ENCODE measurements at places on chromosomes 12 and 14.

- DNase-seq = no peak
Measured at GRCh38 chr12:1843641-1844005, 23.3 kb downstream of the LRTM2 start.

DNA sequence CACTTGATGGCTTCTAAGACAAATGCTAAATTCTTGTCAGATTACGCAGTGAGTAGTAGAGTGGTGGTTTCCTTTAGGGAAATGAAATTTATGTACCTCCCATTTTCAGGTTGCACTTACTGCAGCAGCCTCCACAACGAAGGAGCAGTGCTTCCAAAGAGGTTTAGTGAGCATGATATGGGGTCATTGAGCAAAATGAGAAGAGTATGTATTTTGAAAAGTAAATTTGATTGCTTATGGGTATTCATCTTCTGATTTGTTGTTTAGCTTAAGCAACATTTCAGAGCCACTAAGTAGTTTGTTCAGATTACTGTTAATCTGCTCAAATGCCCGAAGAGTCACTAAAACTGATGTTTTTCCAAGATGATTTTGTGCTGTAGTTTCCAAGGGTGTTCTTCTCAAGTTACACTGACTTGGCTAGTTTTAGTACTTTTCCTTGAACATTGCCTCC lies 493.6 kb downstream of the PCNX1 start:
- DNase-seq = no peak

DNA sequence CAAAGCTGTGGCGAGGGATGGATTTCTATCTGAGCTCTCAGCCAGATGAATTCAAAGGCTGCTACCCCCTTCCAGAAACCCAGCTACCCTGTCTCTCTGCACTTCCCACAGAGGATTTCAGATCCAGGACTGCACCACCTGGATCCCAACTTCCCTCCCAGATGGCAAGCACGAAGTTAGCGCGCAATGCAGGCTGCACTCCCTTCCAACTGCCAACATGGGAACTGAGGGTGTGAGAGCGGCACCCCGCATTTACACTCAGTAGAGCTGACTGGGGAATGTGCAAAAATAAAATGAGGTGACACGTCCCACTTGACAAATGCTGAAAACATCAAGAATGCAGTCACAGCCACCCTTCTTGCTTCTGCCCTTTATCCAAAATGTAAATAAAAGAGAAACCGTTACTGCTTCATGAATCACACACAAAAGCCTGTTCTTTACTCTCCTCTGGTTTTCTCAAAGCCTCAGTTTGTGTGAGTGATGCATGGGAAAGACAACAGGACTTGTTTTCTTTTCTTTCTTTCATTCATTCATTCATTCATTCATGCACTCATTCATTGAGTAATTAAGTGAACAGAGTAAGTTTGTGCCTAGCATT lies 85.7 kb downstream of the ITPK1 start:
- DNase-seq = no peak

DNA sequence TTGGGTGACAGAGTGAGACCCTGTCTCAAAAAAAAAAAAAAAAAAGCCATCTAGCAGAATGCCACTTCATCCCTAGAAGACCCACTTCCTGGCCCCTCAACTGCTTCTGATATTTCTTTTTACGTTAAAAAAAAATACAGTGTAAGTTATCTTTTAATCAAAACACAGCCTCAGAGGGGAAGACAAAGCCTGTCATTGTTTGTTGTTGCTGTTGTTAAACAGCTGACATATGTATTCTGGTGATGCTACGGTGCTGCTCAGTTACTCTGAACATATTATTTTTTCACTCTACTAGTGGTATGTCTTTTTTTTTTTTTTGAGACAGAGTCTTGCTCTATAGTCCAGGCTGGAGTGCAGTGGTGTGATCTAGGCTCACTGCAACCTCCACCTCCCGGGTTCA lies 75.4 kb downstream of the PAPLN start:
- DNase-seq = no peak

DNA sequence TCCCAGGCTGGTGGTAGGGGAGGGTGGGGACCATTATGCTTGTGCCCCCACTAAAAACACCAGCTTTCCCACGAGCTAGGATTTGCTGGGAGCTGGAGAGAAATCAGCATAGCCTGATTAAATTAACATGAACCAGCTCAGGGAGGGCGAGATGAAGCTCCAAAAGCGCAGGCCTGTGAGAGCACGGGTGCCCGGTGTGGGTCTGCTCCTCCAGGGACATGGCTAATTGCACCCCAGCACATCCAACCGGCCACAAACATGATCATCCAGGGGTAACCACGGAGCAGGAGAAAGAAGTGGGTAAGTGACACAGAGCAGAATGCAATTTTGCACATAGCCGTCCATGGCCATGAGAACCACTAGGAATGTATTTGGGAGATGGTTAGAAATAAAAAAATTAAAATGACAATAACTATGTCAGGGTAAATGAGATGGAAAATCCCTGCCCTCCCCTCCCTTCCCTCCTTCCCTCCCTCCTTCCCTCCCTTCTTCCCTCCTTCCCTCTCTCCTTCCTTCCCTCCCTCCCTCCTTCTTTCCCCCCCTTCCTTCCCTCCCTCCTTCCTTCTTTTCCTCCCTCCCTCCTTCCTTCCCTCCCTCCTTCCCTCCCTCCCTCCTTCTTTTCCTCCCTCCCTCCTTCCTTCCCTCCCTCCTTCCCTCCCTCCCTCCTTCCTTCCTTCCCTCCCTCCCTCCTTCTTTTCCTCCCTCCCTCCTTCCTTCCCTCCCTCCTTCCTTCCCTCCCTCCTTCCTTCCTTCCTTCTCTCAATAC lies 26.9 kb downstream of the CLMN start:
- DNase-seq = no peak

DNA sequence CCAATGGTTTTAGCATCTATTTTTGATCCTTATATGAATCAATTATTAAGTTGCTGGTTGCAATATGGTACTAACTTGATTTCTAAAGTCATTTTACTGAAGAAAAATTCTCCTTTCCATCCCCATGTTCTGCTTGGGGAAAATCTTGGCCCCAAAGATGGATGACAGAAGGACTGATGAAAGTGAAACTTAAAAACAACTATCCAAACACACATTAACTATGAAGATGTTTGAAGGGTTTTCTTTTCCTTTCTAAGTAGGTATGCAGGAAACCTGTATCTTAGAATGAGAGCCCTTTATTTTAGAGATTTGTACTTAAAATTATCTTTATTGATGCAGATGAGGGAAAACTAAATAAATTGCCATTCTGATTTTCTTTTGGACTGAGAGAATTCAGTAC lies 5.9 kb downstream of the C12orf71 start:
- no peak for DNase-seq

GRCh38 chr12:24730489-24730896 lies 218.4 kb downstream of the BCAT1 start:
- DNase-seq = no peak

GRCh38 chr14:104519721-104520120 lies 59.8 kb upstream of the C14orf180 start:
- DNase-seq = no peak

DNA sequence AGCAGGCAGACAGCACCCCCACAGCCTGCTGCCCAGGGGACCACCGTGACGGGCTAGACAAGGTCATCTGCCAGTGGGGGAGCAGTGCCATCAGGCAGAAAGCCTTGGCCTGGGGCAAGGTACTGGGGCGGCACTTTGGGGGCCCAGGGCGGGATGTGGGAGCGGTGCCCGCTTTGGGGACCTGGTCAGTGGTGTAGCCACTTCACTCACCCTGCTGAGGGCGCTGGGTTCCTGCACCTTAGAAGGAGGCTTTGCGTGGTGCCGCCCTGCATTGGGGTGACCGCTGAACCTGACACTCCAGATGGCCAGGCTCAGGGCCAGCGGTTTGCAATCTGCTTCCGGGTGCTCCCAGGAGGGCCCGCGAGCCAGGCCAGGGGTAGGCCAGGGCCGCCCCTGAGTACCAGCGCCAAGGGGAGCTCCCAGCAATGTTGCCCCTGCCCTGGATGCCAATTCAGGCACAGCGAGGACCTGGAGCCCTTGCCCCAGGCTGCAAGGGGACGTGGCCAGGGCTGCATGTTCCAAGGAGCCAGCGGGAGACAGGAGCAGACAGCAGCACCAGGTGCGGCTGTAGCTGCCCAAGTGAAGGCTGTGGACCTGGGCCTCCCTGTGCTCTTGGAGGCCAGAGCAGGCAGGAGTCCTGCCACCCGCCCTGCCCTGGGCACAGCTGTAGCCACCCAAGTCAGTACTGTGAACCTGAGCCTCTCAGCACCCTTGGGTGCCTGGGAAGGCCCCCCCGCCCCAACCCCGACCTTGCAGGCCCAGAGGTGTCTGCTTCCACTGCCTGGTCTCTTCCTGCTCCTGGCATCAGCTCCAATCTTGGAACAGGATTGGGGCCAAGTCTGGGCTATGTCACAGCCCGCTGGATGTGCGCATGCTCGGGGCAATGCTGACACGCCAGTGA lies 550.7 kb downstream of the SLC6A15 start:
- no peak for DNase-seq

DNA sequence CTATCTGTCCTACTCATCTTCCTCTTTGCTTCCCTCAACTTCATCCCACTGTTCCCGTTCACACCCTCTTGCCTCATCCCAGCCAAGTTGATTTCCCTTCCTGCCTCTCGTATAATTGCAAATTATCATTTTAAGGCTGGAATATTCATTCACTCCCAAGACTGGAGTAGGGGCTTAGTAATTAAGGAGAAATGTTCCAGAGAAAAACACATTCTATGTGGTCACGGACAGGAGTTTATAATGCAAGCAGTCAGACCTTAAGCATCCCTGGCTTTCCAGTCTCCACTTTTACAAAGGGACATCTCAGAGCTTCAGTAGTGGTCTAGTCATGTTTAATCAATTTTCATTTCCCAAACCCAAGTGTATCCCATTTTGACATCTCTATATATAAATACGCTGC lies 54.9 kb downstream of the TMEM132D start:
- DNase-seq = no peak

- DNase-seq = no peak
Measured at GRCh38 chr14:27186048-27186447, 588.2 kb upstream of the NOVA1 start.

DNA sequence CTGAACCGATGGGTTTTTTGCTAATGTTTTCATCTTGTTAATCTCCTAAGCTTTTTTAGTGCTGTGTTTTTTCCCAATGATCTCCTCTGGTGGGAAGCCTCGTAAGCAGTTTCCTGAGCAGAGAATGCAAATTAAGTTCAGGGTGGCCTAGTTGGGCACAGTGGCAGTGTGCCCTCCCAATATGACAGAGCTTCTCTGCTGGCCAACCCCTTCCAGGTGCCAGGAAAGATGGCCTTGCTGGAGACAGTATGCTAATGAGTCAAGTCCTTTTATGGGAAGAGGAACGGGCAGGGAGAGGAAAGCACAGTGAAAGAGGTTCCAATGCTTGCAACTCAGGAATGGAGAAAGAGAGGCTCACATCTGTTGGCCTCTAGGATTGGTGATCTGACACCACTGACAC lies 115.8 kb downstream of the GCH1 start:
- DNase-seq = no peak

GRCh38 chr14:91350813-91351511 lies 66.7 kb downstream of the CCDC88C start:
- no peak for DNase-seq

DNA sequence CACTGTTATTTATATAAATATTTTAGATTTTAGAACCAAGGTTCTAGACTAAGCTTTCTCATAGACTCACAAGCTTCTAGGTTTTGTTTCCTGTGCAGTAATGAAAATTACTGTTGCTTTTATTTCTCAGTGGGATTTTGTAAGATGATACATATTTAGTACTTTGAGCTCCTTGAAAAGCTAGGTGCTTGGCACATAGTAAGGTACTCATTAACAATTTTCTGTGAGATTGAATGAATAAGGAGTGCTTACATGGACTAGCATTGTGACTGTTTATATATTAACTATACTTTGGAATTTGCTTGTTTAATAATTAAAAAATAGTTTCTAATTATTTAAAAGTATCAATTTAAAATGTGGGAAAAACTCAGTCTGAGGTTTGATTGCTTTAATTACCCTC lies 85.7 kb downstream of the MIA2 start:
- no peak for DNase-seq

- no peak for DNase-seq
Measured at GRCh38 chr12:111825509-111825908, 16.5 kb upstream of the MAPKAPK5 start.

DNA sequence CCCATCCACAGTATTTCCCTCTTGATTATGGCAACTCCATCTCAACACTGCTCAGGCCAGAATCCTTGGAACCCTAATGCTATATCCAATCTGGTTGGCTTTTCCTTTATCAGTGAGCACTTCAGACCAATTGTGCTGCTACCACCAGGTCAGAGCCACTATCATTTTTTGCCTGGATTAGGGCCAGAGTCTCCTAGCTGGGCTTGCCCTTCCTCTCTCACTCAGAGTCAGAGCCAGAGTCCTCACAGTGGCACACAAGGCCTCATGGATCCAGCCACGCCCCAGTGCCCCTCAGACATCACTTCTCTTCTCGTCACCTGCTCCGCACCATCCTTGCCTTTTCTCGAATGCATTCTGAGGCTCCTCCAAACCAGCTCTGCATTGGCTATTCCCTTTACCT lies 211.1 kb downstream of the ANO6 start:
- no peak for DNase-seq

DNA sequence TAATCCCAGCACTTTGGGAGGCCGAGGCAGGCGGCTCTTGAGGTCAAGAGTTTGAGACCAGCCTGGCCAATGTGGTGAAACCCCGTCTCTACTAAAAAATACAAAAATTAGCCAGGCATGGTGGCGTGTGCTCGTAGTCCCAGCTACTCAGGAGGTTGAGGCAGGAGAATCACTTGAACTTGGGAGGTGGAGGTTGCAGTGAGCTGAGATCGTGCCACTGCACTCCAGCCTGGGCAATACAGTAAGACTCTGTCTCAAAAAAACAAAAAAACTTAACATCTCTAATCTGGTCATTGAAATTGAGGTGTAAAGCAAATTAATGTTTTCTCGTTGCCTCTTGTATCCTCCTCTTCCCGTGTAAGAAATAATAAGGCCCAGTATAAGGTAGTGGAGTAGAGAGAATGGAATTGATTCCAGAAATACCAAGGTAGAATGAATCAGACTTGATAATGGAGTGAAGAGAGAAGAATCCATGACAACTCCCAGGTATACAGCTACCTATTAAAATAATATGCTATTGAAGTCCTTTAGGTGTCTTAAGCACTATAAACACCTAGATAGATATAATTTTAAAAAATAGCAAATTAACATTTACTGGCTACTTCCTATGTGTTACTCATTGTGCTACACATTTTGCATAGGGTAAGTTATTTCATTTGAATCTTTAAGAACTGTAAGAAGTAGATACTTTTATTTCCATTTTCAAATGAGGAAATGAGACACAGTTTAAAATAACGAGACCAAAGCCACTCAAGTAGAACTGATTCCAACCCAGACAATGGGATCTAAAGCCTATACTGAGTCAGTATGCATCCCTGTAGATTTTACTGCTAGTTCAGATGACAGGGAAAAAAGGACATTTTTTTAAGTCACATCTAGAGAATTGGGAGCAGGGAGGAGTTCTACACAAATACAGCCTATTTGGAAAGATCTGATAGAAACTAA lies 23.2 kb downstream of the RAP1B start:
- no peak for DNase-seq

GRCh38 chr12:78249578-78249977 lies 418.9 kb downstream of the NAV3 start:
- no peak for DNase-seq

GRCh38 chr12:2679068-2679815 lies 115.5 kb upstream of the FKBP4 start:
- DNase-seq = no peak

Data from T-helper 9 cell (primary cell).